Esophagus squamous epithelium (tissue), 5 donors: ENCODE measurements at places on chromosomes 11 and 22.

DNA sequence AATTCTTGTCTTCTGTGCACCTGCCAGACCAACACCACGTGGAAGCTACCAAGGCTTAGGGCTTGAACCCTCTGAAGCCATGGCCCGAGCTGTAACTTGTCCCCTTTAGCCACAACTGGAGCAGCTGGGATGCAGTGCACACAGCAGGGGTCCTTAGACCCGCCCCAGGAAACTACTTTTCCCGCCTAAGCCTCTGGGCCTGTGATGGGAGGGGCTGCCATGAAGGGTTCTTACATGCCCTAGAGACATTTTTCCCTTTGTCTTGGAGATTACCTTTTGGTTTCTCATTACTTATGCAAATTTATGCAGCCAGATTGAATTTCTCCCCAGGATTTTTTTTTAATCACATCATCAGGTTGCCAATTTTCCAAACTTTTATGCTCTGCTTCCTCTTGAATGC lies 9.7 kb downstream of the PATE3 start:
- no peak for DNase-seq

DNA sequence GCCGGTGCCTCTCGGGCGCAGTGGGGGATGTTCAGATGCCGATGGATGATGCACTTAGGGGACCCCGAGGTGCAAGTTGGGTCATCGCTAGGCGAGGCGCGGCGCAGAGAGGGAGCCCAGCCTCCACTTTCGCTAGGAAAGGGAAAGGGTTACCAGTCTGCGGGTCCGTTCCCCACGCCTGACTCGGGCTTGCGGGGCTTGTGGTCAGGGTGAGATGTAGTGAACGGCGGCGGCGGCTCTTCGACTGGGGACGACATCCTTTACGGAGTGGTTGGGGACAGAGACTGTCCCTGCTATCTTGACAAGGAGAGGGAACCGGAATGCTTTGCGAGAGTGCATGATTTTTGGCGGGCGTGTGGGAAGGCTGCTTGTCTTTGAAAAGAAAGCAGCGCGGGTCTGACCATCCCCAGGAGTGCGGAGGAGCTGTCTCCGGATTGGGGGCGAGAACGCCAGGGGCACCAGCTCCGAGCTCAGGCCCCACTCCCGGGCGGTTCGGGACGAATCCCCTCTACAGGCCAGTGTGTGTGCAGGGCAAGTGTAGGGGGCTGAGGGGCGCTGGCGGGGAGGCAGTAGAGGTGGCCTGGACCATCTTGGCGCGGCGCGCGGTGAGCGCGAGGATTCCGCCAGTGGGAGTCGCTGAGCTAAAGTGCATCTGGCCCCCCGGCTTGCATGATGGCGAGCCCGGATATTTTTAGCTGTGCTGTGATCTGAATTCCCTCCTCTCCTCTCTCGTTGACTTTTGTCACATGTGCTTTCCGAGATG lies 1.1 kb downstream of the FAT3 start:
- no peak for DNase-seq

DNA sequence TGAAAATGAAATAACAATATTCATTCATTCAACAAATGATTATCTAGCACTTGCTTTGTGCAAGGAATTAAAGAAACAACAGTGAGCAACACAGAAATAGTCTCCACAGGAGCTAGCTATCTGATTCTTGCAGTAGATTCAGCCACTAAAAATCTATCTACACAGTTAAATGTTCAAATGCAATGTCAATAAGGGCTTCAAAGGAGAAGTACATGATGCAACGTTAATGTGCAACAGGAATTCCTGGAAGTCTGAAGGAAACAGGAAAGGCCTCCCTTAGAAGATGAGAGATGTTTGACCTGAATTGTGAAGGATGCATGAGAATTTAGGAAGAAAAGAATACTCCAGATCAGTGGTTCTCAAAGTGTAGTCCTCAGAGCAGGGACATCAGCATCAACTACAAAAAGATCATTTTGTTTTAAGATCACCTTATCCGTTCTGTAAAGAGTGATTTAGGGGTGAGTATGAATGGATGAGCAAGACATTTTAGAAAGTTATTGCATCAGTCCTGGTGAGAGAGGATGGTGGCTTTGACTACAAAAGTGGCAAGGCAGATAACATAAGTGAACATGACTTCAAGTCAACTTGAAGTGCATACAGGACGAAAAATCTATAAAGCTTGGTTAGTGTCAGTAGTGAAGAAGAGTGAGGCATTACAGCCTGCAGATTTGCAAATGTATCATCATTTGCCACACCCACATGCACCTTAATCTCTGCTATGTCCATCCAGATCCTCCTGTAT lies 96.0 kb downstream of the ETS1 start:
- DNase-seq = no peak

DNA sequence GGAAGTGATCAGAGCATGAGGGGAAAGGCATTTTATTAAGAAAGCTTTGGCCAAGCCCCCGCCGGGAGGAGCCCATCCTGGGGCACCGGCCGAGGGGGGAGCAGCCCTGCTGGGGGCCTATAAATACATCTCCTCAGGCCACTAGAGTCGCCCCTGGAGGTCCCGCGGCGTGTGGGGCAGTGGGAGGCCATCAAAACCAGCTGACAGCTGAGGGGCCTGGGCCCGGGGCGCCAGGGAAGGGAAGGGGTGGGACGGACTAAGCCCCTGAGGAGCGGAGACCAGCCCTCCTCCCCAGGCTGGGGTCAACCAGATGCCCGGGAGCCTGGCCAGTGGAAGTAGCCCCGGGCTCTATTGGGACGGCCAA lies 13.1 kb downstream of the SCARF2 start:
- no peak for DNase-seq

GRCh38 chr11:70482529-70482917 lies 84.2 kb downstream of the CTTN start:
- no peak for DNase-seq
